ENCODE measurements at places on chromosomes 2 and 18.

GRCh38 chr2:149986861-149987260 lies 399.3 kb upstream of the MMADHC start:
- no peak for DNase-seq

- DNase-seq: no peak
Measured at GRCh38 chr2:230552181-230552580, 136.2 kb downstream of the SP100 start.

GRCh38 chr2:58644451-58644850 lies 403.3 kb upstream of the FANCL start:
- no peak for DNase-seq

DNA sequence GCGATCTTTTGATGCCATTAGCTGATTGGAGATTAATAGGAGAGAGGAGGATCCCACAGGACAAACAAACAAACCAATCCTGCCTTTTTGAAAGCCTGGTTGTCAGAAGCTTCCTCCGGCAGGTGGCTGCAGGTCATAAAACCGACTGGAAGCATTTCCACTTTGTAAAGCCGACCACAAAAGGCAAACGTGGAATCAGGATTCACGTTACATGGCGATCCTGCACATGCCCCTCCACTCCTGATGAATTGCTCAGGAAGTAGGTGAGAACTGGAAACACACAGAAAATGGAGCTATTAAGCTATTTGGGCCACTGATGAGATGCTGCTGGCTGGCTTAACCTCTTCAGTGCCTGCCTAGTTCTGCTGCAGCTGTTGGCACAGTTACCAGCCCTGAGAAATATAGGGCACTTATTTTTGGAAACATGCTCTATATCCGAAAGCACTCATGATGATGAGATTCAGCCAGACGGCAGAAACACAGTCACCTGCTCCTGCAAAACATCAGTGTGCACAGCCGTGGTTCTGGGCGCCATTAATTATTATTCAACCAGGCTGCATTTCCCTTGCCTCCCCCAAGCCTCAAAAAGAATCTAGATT lies 110.3 kb upstream of the ST6GAL2 start:
- no peak for DNase-seq

DNA sequence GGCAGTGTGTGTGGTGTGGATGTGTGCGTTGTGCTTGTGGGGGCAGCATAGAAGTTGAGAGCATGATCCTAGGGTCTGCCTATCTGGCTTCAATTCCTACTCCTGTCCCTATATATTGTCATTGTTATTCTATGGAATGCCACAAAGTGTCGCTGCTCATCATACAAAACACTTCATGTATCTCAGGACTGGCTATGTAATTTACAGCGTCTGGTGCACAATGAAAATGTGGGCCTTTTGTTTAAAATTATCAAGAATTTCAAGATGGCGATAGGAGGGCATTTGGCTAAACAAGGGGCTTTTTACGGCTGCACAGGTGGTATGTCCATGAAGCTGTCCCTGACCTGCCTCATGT lies 3.4 kb downstream of the SERPINB2 start:
- no peak for DNase-seq

DNA sequence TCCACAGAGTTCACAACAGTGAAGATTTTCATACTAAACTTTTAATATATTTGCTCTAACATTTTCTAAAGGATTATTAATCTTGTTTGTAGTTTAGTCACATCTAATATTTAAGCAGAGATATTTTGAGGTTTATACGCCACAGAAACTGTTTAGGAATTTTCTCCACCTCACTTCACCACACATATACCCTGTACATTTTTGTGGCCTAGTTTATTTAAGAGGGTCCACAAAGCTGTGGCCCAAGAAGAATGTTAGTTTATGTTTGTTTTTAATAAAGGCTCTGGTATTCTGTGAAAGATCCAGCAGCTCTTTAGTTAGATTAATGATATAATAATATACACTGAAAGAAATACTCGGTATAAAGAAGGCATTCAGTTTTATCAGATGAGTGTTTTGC lies 132.7 kb upstream of the TTC27 start:
- no peak for DNase-seq

DNA sequence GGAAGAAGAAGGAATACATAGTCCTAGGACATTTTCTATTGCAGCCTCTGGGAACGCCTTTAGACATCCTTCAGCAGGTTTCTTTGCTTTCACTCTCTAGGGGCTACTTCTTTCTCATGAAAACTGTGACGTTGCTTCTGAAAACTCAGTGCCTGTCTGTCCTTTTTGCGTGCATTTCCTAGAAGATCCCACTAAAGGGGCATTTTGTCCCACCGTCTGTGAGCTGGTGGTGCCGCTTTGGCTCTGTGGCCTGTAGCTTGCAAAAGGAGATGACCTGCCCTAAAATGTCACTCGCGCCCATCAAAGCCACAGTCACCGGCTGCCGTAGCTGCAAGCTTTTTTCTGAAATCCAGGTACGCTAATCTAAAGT lies 579 bp downstream of the STAT4 start:
- peak; percentile 42 for DNase-seq

GRCh38 chr2:24981411-24982136 lies 9.8 kb upstream of the DNAJC27 start:
- no peak for DNase-seq

DNA sequence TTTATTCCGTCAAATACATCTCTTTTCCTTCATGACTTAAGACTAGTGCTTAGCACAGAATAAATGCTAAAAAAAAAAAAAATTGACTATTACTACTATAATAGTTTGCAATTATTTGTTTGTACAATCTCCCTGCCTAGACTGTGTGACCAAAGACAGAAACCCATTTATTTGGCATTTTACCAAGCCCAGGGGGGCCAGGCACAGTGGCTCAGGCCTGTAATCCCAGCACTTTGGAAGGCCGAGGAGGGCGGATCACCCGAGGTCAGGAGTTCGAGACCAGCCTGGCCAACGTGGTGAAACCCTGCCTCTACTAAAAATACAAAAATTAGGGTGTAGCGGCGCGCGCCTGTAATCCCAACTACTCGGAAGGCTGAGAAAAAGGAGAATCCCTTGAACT lies 1.4 kb downstream of the ASB3 start:
- no peak for DNase-seq

DNA sequence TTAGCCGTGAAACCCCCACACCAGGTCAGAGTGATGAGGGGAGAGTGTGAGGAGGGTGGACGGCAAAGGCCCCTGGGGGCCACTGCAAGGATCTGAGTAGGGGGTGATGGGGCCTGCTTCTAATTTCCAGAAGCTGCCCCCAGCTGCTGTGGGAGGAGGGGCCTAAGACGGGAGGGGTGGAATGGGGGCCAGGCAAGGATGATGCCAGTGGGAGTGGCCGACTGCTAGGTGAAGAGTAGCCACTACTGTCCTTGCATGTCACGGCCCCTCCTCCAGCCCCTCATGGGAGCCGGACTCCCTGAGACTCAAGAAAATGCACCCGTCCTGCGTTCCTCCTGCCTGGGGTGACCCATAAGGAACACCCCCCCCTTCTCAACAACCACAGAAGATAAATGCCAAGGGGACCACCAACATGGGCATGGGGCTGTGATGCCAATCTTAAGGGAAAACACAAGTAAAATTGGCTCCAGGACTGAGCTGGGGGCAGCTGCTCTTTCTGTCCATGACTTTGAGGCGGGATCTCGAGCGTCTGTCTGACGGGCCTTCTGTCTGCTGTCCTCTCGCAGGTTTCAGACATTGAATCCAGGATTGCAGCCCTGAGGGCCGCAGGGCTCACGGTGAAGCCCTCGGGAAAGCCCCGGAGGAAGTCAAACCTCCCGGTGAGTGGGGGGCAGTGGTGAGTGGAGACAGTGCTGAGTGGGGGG lies 24.2 kb upstream of the PRLH start:
- no peak for DNase-seq

DNA sequence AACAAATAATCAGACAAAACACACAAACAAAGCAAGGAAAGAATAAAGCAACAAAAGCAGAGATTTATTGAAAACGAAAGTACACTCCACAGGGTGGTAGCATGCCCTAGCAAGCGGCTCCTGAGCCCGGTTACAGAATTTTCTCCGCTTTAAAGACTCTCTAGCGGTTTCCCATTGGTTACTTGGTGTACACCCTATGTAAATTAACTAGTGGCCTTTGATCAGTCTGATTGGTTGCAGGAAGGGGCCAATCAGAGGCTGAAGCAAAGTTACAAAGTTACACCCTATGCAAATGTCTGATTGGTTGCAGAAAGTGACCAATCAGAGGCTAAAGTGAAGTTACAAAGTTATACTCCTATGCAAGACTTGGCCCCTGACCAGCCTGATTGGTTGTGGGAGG lies 242.9 kb downstream of the LDLRAD4 start:
- DNase-seq: no peak

DNA sequence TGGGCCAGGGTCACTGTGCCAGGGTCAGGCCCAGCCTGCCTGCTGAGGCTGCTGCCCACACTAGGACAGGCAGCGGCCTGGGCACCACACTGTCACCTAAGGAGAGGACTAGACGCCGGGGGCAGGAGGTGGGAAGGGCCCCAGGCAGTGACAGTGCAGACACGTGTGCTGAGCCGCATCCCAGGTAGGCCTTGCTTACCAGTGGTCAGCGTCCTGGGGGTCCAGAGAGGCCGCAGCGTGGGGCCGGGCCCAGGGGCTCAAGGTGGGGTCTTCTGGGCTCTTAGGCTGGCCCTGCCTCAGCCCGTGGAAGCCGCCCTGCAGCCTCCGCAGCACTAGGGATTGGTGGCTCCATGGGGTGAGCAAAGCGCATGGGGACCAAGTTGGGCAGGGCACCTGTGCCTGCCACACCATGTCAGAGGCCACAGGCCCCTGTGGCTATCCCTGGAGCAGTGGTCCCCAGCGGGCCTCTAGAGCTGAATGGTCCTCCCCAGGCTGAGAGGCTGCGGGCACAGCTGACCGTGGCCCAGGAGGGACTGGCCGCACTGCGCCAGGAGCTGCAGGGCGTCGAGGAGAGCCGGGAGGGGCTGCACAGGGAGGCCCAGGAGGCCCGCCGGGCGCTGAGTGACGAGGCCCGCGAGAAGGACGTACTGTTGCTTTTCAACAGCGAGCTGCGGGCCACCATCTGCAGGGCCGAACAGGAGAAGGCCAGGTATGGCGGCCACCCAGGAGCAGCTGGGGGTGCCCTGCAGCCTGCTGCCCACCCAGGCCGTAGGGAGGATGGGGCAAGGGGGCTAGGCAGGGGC lies 35.2 kb upstream of the SNED1 start:
- DNase-seq: no peak

DNA sequence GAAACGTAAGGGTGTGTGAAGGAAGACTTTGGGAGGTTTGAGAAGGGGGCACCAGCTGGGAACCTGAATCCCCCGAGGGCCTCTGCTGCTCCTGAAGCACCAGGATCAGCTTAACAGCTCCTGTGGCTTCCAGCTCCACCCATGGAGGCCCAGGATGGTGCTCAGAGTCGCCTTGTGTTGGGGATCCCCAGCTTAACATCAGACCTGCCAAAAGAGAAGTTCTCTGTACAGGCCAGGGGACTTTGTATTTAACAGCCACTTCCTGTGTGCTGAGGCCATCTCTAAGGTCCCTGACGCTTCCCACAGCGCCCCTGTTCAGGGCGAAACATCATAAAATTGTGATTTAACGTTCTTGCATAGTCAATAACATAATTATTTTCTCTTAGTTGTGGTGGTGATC lies 77.5 kb downstream of the NCK2 start:
- no peak for DNase-seq

- no peak for DNase-seq
Measured at GRCh38 chr2:216408426-216409290, 3.6 kb upstream of the SMARCAL1 start.

DNA sequence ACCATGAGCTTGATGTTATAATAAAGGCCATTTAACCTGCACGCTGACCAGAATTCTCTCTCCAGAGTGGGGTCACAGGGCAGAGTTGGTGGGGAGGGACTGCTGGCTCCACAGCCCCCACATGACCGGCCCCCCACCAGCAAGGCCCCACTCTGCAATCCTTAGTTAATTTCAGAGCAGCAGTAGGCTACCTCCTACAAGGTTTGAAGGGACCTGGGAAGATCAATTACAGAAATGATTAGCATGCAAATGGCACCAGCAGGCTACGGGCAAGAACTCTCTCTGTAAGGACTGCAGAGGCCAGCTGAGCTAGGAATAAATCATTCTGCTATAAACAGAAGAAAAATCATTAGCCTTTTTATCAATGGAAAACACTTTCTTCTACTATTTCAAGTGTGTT lies 135.3 kb downstream of the C1D start:
- no peak for DNase-seq

DNA sequence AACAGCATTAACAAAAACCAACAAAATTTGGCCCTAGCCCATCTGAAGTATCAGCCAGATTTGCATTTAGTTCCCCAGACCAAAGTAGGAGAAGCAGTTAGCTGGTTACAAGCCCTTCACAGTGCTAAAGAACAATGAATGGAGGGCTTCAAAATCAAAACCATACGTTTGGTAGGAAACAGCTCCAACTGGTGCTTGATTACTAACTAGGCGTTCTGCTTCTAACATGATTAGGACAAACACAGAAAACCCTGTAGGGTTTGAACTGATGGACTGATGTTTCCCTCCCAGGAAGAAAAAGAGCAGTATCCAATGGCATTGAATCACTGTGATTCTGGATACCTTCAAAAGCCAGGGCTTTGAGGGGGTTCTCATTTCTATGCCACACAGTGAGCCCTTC lies 20.5 kb upstream of the STAT4 start:
- DNase-seq: no peak

DNA sequence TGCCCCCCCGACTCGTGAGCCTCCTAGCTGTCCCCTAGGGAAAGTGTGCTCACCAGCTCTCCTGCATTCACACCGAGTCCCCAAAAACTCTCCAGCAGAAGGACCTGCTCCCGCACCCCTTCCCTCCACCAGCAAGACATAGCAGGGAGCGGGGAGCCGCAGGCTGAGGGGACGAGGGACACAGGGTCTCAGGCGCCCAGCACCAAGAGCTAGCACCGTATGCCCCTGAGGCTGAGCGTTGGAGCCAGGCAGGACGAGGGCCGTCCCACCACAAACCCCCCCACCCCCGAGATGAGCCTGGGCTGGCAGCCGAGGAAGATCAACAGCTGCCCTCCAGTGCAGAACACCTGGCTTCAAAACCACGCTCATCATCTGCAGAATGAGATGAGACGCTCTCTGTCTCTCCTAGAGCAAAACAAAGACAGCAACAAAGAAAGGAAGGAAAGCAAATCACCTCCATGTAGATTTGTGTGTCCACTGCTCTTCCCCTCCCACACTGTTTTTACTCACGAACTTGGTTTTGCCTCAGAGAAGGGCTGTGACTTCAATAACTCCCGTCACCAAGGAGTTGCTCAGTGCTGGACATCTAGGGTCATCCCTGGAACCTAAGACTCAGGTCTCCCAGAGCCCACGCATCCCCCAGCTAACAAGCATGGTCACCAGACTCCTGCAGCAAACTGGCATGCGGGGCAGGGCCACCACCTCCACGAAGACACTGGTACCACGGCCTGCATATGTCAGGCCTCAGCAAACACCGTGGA lies 39.7 kb upstream of the SALL3 start:
- DNase-seq: no peak
